GM19239 (cell line): ENCODE measurements at places on chromosomes 5 and 9.

DNA sequence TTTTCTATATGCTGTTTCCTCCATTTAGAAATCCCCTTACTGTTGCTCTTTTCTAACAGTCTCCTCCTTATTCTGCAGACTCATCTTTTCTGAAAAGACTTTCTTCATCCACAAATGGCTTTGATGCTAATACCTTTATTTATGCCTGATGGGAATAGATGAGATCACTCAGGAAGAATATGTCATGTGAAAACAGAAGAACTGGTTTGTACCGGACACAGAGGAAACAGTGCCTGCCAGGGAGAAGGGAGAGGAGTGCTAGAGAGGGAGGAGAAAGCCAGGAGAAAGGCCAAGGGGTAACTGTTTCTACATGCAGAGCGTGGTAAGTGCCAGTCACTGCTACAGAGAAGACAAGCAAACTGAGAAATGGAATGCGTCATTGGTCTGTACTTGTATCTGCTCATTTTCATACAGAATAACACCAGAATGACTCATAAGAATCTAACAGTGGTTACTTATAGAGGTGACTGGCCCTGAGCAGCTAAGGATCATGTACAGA lies 45.9 kb upstream of the PJA2 start:
- DNase-seq: no peak

- no peak for DNase-seq
Measured at GRCh38 chr5:37789991-37790390, 49.9 kb downstream of the GDNF start.

- DNase-seq: no peak
Measured at GRCh38 chr9:371349-371748, 156.7 kb downstream of the DOCK8 start.

- DNase-seq: no peak
Measured at GRCh38 chr9:34573599-34574325, 15.8 kb downstream of the CNTFR start.

DNA sequence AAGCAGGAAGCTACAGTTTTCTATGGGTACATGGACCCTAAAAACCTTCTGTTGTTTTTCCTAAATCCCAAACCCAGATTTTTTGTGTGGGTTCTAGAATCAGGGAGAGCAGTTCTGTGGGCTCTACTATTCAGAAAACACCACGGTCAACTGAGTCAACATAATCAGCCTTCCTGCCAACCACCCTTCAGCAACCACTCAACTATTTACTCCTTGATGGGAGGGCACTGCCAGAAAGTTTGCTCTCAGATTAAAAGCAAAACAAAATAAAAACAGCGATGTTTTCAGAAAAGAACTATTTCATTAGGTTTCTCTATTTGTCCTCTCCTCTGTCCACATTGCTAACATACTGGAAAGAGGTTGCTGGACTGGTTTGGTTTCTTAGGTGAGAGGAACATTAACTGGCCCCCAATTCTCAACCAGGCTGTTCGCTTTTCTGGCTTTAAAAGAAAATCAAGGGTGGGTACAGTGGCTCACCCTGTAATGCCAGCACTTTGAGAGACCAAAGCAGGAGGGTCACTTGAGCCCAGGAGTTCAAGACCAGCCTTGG lies 72.3 kb downstream of the GCNT1 start:
- DNase-seq: no peak

DNA sequence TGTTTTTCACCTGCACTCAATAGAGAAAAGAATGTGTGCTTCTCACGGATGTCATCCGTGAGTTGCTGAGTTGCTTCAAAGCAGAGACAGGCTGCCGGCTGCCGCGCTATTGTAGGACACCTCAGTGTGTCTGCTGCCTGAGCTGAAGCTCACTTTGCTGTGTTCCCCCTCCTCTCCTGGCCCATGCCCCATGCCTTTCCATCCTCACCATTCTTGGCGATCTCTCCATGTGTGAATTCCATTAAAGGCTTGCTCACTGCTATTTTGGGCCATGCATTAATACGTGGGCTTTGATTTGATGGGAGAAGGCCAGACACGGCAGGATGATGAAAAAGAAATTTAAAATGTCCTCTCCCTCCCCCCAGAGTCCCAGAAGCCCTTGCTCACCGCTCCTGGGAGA lies 14.5 kb downstream of the ADAM19 start:
- no peak for DNase-seq

GRCh38 chr5:149912226-149912871 lies 32.2 kb downstream of the PDE6A start:
- DNase-seq: no peak

GRCh38 chr9:110033869-110034268 lies 174.1 kb downstream of the C9orf152 start:
- no peak for DNase-seq

DNA sequence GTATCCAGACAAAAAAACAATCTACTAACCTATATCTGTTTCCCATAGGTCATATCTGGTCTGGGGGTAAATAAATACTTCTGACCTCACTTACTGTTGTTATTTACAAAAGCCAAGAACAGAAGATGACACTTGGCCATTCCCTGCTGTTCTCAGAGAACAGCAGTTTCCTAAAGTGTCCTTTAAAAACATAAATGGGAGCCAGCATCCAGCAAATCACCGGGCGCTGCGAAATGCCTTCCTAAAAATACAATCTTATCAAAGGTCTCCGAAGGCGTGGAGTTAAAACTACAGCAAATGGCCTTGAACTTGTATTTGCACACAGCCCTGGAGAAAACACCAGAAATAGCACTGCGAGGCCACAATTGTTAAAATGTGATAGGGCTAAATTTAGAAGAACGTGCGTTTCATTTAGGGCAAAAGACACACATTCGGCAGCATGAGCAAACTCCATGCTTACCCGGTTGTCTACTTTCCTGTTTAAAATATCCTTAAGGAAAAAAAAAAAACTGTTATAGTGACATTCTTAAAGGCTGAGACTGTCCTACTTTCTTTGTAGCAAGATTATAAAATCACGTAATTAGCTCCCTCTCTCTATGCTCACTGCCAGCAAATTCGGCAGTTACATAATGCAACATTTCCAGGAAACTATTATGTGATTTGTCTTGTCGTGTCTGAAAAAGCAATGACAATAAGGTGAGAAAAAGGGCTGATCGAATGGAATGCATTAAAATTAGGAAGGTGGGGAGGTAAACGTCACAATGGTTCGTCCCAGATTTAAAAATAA lies 1.5 kb downstream of the NFIL3 start:
- DNase-seq: no peak

GRCh38 chr9:33455945-33456344 lies 8.6 kb upstream of the AQP3 start:
- DNase-seq: no peak

GRCh38 chr9:4506490-4506889 lies 16.2 kb downstream of the SLC1A1 start:
- DNase-seq: no peak

- DNase-seq: no peak
Measured at GRCh38 chr9:5442400-5443011, 4.8 kb upstream of the PLGRKT start.

GRCh38 chr9:109956717-109957440 lies 176.9 kb downstream of the PALM2AKAP2 start:
- no peak for DNase-seq

GRCh38 chr5:31445041-31445600 lies 86.8 kb downstream of the DROSHA start:
- no peak for DNase-seq

DNA sequence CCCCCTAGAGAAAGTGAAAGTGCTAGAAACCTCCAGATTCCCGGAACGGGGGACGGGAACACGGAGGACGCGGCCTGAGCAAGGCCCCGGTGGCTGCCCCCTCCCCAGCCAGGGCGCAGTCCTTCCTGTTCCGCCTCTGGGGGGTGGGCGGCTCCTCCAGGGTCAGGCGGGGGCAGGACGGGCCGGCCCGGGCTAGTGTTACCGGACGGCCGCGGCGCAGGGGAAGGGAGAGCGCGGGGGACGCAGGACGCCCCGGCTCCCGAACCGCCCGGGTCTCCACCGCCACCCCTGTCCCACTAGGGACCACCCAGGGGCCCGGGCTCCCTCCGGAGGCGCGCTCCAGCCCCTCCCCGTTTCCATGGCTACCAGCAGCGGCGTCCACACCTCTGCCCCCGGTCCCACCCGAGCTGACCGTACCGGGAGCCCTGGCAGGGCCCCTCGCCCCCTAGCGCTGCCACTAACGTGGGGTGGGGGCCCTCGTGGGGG lies 579 bp downstream of the SLC12A7 start:
- peak; percentile 59 for DNase-seq

GRCh38 chr9:86557918-86558317 lies 203.7 kb upstream of the TUT7 start:
- no peak for DNase-seq

DNA sequence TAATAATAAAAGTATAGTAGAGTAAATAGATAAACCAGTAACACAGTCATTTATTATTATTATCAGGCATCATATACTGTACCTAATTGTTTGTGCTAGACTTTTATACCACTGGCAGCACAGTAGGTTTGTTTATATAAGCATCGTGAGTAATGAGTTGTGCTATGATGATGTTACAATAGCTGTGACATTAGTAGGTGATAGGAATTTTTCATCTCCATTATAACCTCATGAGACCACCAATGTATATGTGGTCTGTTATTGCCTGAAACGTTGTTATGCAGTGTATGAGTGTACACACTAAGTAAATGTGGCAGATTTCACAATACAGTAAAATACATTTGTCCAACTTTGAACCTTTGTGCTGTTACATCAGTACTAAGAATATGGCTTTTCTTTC lies 72.7 kb upstream of the SPATA31D4 start:
- no peak for DNase-seq

DNA sequence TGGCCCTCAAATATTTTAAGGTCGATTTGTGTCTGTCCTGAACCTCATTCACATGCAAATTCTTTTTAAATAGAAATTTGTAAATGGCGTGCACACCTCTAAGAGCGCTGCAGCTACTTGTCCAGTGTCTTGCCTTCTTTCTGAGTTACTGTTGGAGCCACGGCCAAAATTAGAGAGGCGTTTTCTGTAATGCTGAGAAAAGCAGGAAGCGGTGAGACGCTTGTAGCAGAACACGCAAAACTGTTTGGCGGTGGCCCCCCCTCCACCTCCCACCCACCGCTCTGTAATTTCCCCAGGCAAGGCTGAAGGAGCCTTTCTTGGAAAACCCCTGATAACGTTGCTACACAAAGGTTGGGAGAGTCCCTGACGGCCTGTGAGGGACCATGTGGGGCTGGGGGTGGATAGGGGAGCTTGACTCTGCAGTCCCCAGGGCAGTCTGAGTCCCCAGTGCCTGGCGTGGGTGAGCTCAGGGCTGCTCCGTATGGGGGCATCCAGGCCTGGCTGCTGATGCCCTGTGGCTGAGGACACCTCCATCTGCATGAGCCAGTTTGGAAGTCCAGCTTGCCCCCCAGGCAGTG lies 96.5 kb downstream of the GADD45G start:
- no peak for DNase-seq

DNA sequence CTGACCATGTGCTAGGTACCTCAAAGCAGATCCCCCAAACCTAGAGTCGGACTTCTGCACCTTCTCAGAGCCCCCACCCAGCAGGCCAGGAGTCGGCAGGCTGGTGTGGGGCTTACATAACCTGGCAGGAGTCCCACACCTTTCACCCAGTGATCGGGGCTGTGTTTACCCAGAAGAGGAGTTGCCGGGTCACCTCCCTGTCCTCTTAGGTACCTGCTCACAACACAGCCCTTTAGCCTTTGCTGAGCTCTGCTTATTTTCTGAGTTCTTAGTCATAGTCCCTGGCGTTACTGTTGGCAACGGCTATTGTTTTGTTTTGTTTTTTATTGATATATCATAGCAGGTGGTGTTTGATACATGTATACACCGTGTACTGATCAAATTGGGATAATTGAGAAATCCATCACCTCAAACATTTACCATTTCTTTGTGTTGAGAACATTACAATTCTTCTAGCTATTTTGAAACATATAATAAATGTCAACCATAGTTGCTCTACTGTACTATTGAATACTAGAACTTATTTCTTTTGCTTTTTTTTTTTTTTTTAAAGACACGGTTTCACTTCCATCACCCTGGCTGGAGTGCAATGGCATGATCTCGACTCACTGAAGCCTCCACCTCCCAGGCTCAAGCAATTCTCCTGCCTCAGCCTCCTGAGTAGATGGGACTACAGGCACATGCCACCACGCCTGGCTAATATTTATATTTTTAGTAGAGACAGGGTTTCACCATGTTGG lies 10.4 kb upstream of the EEIG1 start:
- no peak for DNase-seq

DNA sequence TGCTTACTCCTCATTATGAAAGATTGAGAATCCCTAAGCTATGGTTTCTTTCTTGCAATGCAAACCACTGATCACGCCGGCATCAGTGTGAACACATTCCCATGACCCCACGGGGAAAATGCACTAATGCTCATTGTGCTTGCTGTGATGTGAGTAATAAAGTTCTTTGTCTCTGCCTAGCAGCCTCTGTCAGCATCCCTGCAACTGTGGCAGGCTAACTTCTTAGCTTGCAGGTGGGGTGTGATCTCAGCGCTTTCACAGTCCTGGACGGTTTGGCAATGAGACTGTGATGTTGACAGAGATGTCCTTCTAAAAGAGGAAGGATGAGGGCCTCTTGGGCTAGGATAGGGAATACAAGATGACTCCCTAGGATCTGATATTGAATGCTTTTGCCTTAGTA lies 1218.7 kb downstream of the EFNA5 start:
- DNase-seq: no peak

DNA sequence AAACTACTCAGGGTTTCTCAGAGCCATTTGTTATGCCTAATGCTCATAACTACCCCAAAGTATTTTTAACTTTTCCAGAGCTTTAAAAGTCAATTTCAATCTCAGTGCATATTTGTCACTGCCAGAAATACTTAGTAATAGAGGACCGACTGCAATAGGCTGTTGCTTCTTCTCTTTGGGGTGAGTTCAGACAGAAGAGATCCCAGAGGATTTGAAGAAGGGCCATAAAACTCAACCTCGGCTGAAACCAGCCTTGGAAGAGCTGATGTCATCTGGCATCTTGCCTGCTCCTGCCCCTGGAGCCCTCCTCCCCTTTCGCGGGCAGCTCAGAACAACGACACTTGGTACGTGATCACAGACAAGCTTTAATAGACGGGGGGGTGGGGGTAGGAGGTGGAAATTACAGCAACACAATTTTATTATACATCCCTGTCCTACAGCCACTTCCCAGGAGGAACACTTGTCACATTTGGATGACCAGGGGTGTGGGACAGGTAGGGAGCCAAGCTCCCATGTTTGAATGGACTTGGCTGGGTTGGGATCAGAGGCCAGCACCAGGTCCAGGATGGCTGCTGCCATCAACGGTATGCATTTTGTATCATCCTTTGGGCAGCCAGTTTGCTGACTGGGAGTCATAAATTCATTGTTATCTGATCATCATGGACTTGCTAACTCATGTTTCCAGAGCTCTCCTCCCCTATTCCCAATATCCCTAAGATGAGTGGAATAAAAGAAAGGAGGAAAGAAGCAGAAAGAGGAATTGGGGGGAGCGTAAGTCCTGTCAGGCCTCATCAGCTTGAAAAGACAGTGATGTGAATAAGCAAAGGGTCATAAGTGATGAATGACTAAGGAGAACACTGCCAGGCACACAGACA lies 186.6 kb upstream of the PANK3 start:
- DNase-seq: no peak

DNA sequence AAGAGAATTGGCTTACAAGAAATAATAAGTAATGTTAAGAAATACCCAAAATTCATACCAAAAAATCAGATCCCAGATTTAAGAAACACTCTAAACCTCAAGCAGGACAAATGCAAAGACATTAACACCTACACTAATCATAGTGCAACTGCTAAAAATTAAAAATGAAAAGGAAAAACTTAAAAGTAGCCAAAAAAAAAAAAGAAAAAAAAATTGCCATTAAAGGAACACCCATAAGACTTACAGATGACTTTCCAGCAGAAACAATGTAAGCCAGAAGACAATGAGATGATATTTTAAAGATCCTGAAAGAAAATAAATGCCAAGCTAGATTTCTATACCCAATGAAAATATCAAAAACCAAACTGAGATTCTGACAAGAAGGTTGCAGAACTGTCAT lies 101.5 kb downstream of the DENND1A start:
- no peak for DNase-seq
